GM13976 (cell line): ENCODE measurements at places on chromosomes 3 and 15.

DNA sequence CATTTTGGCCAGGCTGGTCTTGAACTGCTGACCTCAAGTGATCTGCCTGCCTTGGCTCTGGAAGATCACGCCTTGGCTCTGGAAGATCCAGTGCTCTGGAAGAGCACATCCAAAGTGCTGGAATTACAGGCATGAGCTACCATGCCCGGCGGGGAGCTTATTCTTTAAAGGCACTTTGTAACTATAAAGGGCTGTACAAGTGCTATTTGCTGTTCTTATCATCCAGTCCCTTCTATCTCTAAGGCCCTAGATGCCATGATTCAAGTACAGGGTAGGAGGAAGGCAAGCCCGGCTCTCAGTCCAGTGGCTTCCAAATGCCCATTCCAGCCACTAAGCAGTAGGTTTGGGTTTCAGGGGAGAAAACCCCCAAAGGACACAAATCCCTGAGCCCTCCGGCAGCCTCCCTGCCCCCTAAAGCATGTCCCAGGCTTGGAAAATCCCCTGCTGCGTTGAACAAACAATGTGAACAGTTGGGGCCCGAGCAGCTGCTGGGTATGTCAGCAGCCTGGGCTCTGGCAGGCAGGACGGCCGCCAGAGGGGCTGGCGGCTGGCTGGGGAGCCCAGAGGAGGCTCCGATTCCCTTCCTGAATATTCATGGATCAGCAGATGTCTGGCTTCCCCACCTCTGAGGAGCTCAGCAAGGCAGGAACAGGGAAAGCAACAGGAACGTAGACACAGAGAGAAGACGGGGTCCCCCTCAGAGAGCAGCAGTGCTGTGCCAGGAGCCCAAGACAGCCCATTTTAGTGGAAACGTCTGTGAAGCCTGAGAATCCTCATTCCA, 7.7 kb downstream of the IGDCC4 start:
- DNase-seq: no peak

GRCh38 chr3:123735456-123735855, 148.7 kb downstream of the MYLK start:
- no peak for DNase-seq

GRCh38 chr3:110598847-110599490, 472.6 kb upstream of the NECTIN3 start:
- no peak for DNase-seq

GRCh38 chr15:56600380-56600779, 132.9 kb downstream of the ZNF280D start:
- no peak for DNase-seq

- no peak for DNase-seq
These were observed 831.4 kb downstream of the AGBL1 start for GRCh38 chr15:86911022-86911421.
